ENCODE measurements at places on chromosomes 3 and 15. TPM values are rescaled to one million over a fixed set of nuclear protein-coding genes. Genes with fewer than 3 reads are reported as not detected.
A peak's percentile ranks its signal among the peaks of the same experiment; 100 is the strongest.

ZKSCAN7 gene
- total RNA-seq = 1.3 TPM

KBTBD12 gene
- total RNA-seq = 10.3 TPM

- no peaks in the 10 kb centered on the region for H3K36me3 ChIP-seq
- no peak overlapping the region for H3K27ac ChIP-seq
- no peaks in the 10 kb centered on the region for H3K27me3 ChIP-seq
- DNase-seq = no peak
- H3K4me3 ChIP-seq = no peak overlapping the region
These were observed 415.8 kb upstream of the SEMA6D start for GRCh38 chr15:47301481-47301880.

GRCh38 chr3:127789990-127790881 lies 32.1 kb downstream of the MGLL start:
- peaks cover 15% of the 10 kb centered on the region for H3K4me1 ChIP-seq
- peak overlapping the region; percentile 72 for H3K27ac ChIP-seq
- no peaks in the 10 kb centered on the region for H3K27me3 ChIP-seq

DNA sequence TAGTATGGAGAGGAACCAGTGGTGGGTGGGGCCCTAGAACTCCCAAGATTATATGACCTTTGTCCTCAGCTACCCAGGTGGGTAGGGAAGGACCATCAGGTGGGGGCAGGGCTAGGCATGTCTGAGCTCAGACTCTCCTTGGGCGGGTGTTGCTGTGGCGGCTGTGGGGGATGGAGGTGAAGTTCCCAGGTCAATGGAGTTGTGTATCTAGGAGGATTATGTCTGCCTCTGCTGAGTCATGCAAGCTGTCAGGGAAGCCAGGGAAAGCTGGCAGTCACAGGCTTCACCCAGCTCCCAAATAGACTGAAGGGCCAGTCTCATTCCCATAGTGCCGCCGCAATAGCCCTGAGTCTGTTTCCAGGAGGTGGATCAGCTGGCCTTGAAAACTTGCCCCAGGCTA lies 139.7 kb upstream of the CFAP20DC start:
- H3K27me3 ChIP-seq = no peaks in the 10 kb centered on the region
- H3K4me1 ChIP-seq = no peaks in the 10 kb centered on the region
- H3K36me3 ChIP-seq = no peaks in the 10 kb centered on the region
- no peak overlapping the region for H3K4me3 ChIP-seq

SEMA3G gene
- total RNA-seq = 1.7 TPM

DNA sequence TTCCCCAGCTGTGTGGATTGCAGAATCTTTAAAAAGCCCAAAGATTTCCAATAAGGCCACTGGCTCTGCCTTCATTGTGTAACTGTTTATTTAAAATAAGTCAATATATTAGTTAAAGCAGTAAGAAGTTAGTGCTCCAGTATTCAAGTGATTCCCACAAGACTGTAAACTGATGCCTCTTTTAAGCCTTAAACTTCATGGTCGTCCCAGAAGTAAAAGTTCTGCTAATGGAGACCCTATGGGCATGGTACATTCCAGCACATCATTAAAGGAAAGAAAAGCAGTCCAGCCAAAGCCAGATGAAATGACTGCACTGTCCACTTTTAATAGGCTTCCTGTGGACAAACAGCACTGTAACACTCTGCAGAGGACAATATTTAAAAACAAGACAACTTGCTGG lies 512.6 kb downstream of the MECOM start:
- DNase-seq = no peak
- no peaks in the 10 kb centered on the region for H3K36me3 ChIP-seq
- peaks cover 20% of the 10 kb centered on the region for H3K4me1 ChIP-seq

DNA sequence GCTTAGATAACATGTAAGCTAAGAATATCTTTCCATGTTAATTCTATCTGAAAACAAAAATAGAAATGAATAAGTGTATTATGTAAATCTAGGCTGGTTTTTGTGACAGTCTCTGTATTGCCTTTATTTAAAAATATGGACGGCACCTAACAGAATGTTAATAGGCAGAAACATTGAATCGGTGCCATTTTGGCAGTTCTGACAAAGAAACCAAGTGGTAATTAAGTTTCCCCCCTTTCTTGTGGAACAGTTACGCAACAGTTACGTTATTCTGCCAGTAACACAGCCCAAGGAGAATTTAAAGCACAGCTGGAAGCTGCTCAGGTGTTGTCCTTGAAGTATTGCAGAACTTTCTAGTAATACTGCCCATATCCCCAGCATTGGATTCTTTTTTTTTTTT lies 21.5 kb downstream of the LARS2 start:
- H3K4me3 ChIP-seq = no peak overlapping the region
- no peak for DNase-seq
- peak overlapping the region; percentile 54 for H3K27ac ChIP-seq
- H3K4me1 ChIP-seq = no peaks in the 10 kb centered on the region

DMXL2 gene
- total RNA-seq = 42.5 TPM

ZMYND10 gene
- total RNA-seq = 0.89 TPM

- DNase-seq = peak; percentile 74
- no peak overlapping the region for H3K4me3 ChIP-seq
- no peaks in the 10 kb centered on the region for H3K27me3 ChIP-seq
- peak overlapping the region; percentile 94 for H3K27ac ChIP-seq
These were observed 60.5 kb upstream of the KLF13 start for GRCh38 chr15:31265871-31266711.

DNA sequence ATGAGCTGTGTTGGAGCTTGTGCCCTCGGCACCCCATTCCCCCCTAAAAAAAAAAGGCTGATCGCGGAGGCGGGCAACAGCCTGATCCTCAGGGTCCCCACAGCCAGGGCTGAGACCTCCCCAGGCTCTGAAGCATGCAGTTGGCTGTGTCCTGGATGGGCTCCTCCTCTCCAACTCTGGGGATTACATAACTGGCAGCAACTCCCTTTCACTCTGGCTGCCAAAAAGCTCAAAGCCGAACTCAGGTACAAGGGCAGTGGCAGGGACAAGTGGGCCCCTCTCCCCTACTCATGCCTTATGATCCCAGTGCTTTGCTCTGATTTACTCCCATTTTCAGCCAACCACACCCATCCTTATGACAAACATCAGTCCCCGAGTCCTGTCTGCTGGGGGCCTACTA lies 18.3 kb downstream of the TPRA1 start:
- H3K4me3 ChIP-seq = no peak overlapping the region
- H3K27ac ChIP-seq = no peak overlapping the region

SFMBT1 gene
- total RNA-seq = 7.6 TPM

ARRDC4 gene
- 51.0 TPM for total RNA-seq

FEZF2 gene
- not detected for total RNA-seq

- peaks cover 65% of the 10 kb centered on the region for H3K27me3 ChIP-seq
- no peaks in the 10 kb centered on the region for H3K36me3 ChIP-seq
- DNase-seq = no peak
- peaks cover 40% of the 10 kb centered on the region for H3K4me1 ChIP-seq
- H3K4me3 ChIP-seq = no peak overlapping the region
- H3K27ac ChIP-seq = no peak overlapping the region
These were observed 8.7 kb upstream of the PCSK6 start for GRCh38 chr15:101498076-101498716.

GRCh38 chr15:77985931-77986480 lies 91.5 kb downstream of the TBC1D2B start:
- no peak overlapping the region for H3K4me3 ChIP-seq
- H3K36me3 ChIP-seq = no peaks in the 10 kb centered on the region
- H3K4me1 ChIP-seq = peaks cover 40% of the 10 kb centered on the region
- H3K27me3 ChIP-seq = no peaks in the 10 kb centered on the region
- DNase-seq = no peak

Measured in stomach (tissue), 19 donors.